ENCODE measurements at places on chromosomes 6 and 20. TPM values are rescaled to one million over a fixed set of nuclear protein-coding genes. Genes with fewer than 3 reads are reported as not detected.

DOK5 gene
- polyA plus RNA-seq, result not detected

CENPB gene
- 1.8 TPM for polyA plus RNA-seq

DNA sequence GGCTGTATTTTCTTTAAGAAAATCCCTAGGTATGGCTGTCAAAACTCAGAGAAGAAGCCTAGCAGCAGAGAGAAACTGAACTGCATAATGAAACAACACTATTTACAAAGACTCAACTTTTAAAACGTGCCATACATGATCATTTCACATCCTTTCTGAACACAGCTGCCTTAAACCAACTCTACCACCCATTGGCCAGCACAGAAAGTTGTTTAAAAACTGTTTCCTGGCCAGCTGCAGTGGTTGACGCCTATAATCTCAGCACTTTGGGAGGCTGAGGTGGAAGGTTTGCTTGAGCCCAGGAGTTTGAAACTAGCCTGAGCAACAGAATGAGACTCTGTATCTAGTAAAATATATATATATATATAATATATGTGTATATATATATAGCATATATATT, 336.4 kb upstream of the SOX4 start:
- no peak for DNase-seq

BNIP5 gene
- polyA plus RNA-seq, result not detected

DNA sequence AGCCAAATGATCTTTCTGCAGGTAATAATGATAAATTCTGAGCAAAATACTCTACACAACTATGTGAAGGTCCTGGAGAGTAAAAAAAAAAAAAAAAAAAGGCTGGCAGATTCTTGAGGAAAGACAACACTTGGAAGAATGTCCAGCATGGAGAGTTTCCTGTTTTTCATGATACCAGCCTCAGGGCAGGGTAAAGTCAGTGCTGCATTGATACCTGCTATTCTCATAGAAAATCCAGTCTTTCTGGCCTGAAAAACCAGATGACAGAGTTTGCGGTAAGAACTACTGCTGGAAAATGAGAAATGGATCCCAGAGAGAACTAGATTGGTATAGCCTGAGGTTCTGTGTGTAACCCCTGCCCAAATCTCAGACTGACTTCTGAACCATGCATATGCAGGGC, 89.1 kb downstream of the AFG1L start:
- DNase-seq, result no peak

DNA sequence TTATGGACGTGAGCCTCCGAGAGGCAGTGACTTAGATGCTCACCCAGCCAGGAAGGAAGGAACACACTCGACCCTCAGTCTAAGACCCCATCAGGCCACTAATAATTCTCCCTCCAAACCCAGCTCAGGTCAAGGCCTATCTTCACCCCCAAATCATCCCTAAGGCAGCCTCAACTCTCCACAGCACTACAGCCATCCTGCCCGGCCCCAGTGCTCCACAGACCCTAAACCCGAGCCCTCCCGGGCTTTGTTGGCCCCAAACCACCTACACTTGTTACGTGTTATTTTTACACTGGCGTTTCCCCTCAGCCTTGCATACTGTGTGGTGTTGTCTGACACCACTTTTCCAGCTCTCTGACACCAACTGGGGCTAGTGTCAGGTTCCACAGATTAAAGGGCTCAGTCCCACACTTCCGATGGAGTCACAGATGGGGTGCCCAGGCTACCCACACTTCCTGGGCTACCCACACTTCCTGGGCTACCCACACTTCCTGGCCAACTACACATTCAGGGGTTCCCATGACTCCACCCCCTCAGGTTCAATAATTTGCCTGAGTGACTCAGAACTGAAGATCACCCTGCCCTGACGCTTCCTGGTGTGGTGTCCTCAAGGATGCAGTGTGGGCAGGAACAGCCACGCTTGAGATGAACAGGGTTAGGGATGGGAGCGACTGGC, 25.3 kb downstream of the RBCK1 start:
- DNase-seq, result no peak

GRCh38 chr20:14049111-14049510, 53.8 kb downstream of the MACROD2 start:
- DNase-seq, result no peak

DNA sequence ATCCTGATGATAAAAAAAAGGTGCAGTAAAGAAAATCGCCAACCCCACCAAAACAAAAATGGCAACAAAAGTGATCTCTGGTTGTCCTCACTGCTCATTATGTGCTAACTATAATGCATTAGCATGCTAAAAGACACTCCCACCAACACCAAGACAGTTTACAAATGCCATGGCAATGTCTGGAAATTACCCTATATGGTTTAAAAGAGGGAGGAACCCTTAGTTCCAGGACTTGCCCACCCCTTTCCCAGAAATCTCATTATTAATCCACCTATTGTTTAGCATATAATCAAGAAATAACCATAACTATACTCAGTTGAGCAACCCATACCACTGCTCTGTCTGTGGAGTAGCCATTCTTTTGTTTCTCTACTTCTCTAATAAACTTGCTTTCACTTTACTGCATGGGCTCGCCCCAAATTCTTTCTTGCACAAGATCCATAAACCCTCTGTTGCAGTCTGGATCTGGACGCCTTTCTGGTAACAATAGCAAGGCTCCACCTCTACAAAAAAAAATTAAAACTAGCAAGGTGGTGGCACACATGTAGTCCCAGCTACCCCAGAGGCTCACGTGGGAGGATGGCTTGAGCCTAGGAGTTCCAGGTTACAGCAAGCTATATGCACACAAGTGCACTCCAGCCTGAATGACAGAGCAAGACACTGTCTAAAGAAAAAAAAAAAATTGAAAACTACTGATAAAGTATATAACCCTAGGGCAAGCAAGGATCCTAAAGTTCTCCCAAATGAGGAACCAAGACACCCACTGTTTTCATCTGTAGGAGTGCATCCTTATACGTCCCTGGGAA, 278.8 kb upstream of the JARID2 start:
- DNase-seq, result no peak

DNA sequence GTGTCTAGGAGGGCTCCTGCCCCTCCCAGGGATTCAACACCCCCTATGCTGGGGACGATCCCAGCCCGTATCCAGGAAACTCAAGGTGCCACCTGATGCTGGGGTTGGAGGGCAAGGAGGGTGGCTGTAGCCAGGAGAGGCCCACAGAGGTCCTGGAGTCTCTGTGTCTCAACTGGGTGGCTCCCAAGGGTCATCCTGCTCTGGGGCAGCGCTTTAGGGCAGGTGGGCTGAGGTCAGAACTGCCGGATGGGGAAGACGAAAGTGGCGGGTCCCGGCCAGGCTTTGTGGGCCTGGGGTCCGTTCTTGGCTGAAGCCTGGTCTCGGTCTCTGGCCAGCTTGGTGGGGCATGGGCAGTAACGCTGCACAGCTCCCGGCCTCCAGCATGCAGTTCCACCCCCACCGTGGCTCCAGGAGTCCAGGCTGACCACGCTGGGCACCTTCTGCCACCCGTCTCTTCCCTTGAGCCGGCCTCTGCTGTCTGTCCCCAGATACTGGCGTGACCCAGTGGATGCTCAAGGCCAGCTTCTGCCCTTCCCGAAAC, 2.8 kb upstream of the COL20A1 start:
- no peak for DNase-seq

LY6G6D gene
- polyA plus RNA-seq, result not detected

DNA sequence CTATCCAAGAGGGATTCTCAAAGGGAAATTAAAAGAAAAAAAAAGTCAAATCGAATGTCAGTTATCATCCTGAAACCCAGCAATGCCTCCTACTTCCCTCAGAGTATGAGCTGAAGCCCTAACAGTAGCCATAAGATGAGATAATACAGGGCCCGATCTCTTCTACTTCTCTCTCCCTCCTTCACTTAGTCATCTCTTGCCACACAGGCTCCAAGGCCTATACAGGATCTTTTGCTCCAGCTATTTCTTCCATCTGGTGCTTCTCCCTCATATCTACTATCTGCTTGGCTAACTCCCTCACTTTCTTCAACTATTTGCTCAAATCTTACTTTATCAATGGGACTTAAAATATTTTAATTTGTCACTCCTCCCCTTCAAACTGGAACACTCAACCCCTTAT, 215.3 kb downstream of the RNGTT start:
- DNase-seq, result no peak

DNA sequence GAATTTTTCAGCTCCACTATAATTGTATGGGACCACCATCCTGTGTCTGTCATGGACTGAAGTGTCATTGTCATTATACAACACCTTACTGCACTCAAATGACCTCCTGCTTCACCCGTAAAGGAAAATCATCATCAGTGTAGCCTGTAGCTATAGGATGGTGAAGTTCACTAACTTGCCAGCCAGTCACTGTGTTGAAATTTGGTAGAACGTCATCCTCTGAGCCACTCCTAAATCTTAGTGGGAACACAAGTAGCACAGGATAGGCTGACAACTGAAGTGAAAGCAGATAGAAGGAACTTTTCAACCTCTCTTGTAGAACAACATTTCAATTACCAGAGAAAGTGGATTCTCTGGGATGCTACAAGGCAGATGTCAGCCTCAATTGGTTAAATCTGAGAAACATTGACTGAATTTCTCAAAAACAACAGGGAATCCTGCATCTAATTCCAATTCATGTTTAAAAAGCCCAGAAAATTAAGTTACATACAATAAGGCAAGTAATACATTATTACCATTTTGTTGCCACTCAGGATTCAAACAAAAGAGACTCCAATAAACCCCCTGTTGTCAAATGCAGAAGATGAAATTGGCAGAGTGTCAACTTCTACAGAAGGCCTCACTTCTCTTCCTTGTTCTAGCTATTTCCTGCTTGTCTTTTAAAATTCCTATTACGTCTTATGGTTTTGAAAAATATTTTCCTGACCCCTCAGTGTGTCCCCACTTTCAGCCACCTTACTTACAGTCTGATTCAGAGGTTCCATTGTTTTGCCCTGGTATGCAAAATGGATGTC, 647.9 kb upstream of the AGPAT4 start:
- no peak for DNase-seq

DNA sequence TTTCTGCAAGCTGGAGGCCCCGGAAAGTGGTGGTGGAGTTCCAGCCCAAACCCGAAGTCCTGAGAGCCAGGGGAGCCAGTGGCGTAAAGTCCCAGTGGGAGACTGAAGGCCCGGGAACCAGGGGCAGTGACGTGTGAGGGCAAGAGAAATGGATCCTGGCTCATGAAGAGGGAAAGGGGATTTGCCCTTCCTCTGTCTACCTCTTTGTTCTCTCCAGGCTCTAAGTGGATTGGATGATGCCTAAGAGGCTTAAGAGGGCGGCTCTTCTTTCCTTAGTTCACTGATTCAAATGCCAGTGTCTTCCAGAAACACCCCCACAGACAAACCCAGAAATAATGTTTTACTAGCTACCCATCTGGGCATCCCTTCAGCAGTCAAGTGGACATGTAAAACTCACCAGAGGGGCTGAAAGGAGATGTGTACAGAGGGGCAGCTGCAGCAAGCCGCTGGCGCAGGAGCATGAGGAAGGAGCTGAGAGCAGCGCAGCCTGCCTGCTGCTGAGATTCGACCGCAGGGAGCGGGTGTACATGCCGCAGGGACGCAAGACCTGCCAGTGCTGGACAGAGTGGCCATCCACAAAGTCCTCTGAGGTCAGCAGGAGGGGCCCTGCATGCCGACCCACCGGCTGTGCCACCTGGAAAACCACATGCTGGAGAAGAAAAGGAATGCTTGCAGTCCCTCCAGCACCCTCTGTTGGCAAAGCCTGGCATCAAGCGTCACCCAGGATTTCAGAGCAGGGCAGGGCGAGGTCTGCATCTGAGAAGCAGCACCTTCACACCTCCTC, 29.5 kb downstream of the CDYL start:
- no peak for DNase-seq

DNA sequence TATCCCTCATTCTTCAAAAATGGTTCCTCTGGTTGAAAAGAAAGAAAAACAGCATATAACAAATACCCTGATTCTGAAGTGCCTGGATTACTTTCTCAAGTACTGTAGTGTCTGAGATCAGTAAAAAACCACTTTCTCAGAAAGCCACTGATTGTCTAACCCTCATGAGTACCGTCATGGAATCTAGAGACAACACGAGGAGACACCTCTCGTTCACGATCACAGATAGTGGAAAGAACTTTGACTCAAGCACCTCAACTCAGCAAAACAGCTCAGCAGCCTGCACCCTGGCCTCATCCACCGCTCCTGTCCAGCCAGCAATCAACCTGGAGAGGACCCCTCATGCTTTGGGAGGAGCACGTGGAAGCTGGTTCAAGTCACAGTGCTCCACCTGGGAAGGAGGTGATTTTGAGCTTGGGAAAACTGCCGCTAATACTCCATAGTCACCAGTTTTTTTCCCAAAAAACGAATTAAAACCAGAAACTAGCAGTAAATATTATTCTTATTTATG, 1.0 kb downstream of the SCML4 start:
- peak; percentile 26 for DNase-seq

FAM83D gene
- polyA plus RNA-seq, result 2.0 TPM

- no peak for DNase-seq
These were observed 65.6 kb downstream of the PLG start for GRCh38 chr6:160767647-160768019.

CRISP2 gene
- polyA plus RNA-seq, result not detected

- no peak for DNase-seq
These were observed 86.2 kb downstream of the DNAH8 start for GRCh38 chr6:38801305-38801704.

DNA sequence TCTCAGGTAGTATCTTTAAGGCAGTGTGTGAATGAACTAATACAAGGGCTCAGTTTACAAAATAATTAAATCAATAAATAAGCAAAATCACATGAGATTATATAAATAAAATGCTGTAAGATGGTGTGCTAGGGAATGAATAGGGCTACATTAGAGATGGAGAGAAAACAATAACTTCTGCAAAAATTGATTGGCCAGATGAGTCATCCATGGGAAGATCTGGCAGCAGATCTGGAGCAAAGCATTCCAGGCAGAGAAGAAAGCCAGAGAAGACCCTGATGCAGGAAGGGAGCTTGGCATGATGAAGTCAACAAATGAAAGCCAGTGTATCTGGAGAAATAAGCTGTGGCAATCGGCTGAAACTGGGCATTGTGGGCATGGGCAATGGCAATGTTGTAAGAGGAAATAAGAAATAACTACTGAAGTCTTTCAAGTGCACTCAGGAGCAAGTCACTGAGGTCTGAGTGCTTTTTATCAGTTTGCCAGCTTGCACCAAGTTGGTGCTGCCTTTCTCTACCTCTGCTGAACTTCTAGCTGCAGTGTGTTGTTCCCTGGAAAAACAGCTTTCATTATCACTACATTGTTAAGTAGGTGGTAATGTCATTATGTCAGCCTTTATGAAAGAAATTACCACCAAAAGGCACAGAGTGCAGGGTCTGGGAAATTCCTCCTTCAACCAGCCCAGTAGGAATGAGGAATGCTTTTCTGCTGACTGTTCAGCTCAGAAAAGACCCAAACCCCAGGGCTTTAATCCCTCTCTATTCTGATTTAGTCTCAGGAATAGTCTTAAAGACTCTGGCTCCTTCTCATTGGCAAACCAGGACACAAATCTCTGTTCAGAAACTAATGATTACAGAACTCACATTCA, 231.6 kb downstream of the HTR1B start:
- no peak for DNase-seq

DEFB110 gene
- not detected for polyA plus RNA-seq

GRCh38 chr6:77151241-77151640, 312.1 kb downstream of the HTR1B start:
- DNase-seq, result no peak

DNA sequence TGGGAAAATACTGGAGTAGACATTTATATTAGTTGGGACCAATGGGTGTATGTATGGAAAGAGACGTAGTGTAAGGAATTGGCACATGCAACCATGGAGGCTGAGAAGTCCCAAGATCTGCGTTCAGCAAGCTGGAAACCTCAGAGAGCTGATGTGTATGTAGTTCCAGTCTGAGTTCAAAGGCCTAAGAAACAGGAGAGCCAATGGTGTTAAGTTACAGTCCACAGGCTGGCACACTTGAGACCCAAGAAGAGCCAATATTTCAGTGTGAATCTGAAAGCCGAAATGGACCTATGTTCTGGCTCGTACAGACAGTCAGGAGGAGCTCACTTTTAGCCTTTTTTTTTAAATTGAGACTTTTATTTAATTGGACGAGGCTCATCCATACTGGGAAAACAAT, 244.2 kb downstream of the CDKAL1 start:
- no peak for DNase-seq

Measured in naive thymus-derived CD4-positive, alpha-beta T cell (primary cell).